Cardiac fibroblast (primary cell): ENCODE measurements at places on chromosomes 5 and 9.

DNA sequence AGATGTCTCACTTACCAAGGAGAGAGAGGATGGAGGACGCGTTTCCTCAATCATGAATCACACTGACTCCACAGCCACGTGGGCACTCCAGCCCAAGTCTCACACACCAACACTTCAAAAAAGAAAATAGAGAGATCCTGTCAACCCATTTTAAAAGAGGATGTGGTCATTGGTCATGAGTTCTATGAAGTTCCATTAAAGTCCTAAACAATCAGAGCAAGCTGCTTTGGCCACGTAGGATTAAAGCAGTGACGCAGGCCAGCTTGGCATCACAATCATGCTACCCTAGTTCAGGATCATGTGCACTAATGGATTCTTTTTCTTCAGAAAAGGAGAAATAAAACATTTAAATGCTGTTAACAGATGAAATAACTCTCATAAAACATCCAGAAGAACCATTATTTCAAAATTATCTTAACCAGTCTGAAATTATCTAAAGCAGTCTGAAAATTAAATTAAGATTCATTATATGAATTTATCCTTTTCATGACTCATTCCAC lies 108.1 kb downstream of the SEMA5A start:
- peak; percentile 88 for DNase-seq

GRCh38 chr9:22643541-22643940 lies 196.9 kb downstream of the DMRTA1 start:
- no peak for DNase-seq

GRCh38 chr9:94649100-94649819 lies 9.9 kb upstream of the FBP1 start:
- peak; percentile 76 for DNase-seq

DNA sequence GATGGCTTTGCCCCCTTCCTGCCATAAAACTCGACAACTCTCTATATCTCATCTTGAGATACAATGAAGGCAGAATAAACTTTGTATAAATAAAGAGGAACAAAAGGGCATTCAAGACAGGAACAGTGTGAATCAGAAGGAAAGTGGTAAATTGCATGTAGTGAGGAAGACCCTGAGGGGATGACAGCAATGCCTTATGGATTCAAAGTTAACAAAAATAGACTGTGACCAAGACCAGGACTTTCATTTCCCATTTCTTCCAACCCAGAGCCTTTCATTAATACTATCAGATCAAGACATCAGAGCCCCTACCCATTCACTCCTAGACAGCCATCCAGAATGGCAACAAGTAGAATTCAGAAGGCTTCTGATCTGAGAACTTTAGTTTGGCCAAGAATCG lies 46.4 kb upstream of the ZNF462 start:
- no peak for DNase-seq
